Activated T-cell treated with anti-CD3 and anti-CD28 coated beads, Interleukin-2, amount 50 U/mL, for 72 hours (primary cell): ENCODE measurements at places on chromosomes 16 and 17. TPM values are rescaled to one million over a fixed set of nuclear protein-coding genes. Genes with fewer than 3 reads are reported as not detected.

DNA sequence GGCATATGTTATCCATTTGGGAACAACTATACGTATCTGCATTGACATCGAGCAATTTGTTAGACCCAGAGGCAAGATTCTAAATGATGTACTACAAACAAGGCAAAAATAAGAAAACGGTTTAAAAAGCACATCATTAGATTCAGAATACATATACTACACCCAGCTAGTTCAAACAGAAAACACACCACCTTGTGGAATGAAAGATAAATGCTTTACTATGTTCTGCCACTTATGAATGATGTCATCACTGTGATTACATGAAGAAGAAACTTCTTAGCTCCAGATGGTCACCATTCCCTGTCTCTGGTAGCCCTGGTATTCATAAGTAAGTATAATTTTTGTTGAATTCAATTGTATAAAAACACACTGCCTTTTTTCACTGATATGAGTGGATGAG lies 7.8 kb downstream of the NACA2 start:
- DNase-seq, result no peak

- DNase-seq, result no peak
These were observed 9.4 kb downstream of the BMERB1 start for GRCh38 chr16:15443753-15444152.

The GRN gene
- total RNA-seq, result 58.7 TPM

The GPR179 gene
- 0.09 TPM for total RNA-seq

GRCh38 chr16:11099672-11100205 lies 155.4 kb downstream of the CLEC16A start:
- DNase-seq, result no peak
